Hepatic stellate cell (primary cell): ENCODE measurements at places on chromosomes 11 and 22.

DNA sequence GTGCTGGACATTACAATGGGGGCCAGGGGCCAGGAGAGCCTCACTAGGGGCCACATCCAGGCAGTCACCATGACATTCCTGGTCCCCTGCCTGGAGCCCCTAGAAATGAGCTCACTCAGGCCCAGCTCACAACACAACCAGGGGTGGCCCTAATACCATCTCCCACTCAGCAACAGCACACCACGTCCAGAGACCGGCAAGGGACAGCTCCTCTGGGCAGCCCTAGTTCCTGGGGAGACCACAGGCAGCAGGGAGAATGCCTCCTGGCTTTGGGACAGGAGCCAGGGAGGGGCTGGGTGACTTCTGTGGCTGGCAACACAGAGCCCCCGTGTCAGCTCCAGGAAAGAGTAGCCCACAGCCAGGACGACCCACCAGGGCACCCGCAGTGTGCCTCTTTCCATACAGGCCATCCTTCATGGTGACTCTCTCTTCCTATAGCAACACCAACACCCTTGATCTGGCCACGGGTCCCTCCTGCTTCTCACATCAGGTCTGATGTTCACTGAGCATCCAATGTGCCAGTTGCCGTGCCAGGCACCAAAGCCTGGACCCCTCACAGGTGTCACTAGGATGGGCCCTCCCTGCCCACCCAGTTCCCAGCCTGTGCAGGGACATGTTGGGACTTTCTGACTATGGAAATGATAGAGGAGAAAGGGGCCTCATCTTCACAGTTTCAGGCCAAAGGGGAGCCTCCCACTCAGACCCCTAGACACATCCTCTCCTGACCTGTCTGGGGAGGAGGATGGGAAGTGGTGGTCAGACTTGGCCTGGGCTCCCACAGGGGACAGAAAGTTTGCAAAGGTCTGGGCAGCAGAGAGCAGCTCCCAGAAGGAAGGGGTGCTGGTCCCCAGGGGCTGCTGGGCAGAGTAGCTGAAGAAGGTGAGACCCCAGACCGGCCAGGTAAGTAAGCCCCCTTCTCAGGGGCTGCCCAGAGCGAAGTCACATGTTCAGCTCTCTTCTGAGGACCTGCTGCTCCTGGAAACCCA, 43.2 kb downstream of the IGLL5 start:
- DNase-seq, result no peak

GRCh38 chr11:124759266-124760204, 2.6 kb downstream of the ESAM start:
- no peak for DNase-seq

DNA sequence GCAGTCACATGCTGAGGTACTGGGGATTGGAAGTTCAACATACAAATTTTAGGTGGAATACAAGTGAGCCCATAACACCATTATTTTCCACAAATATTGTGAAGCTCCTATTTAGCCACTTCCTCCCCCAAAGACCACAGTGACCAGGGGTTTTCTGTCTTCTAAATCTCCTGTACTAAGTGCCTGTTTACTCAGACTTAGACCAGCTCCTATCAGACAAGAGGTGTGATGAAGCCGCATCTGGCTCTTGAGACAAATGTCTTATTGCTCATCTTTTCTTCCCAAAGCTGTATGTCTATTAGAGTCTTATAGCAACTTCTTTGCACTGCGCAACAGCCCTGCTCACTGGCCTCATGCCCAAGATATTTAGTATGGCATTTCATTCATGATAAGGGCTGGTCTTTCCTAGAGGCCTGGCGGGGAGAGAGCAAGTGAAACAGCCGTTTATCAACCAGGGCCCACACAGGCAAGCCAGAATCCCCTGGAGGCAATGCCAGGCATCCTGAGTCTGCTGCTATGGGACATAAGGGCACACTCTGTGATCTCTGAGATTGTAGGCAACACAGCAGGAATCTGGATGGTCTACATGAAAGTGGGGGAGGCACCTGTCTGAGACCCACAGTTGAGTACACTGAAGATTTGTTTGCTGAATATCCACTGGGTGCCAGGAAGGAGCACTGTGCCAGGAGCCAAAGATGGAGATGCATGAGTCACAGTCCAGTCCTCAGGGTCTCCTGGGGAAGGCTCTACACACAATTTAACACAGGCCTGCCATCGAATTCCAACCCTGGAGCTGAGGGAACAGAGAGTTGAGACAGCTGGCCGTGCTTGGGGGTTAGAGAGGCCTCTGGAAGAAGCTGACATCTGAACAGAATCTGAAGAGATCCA, 78.5 kb upstream of the NCAM1 start:
- no peak for DNase-seq

- no peak for DNase-seq
Observed at GRCh38 chr11:73017024-73017751, 124.9 kb downstream of the FCHSD2 start.

DNA sequence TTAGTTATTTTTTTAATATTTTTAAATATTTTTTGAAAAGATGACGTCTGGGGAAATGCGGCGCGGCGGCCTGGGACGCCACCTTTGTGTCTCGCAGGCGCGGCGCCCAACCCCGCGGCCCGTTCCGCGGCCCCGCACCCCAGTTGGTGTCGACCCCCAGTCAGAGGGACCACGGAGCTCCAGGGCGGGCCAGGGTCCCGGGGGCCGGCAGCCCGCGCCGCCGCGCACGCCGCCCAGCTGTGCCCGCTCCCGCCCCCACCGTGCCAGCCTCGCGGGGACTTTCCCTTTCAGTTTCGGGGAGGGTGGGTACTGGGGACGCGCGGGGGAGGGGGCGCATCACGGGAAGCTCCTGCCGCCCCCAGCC, 1.6 kb downstream of the CCND1 start:
- DNase-seq, result no peak

DNA sequence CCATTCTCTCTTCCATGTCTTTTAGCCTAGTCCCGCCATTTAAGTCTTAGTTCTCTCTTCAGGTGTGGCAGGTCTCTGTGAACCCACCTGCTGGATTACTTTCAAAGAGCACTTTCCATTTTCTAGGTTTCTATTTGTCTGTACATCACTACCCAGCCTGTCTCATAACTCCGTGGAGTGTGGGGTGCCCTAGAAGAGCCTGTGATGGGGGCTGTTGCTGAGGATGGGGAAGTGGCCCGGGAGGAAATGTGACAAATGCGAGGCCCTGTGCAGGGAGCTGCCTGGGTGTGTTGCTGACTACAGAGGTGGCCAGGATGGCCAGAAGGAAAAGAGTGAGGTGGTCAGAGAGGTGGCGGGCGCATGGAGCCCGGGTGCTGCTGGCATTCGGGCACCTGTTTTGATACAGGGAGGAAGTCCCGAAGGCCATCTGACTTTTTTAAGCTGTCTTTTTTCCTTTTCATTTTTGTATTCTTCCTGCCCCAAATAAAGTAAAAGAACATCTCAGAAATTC, 10.7 kb downstream of the DGCR8 start:
- no peak for DNase-seq

DNA sequence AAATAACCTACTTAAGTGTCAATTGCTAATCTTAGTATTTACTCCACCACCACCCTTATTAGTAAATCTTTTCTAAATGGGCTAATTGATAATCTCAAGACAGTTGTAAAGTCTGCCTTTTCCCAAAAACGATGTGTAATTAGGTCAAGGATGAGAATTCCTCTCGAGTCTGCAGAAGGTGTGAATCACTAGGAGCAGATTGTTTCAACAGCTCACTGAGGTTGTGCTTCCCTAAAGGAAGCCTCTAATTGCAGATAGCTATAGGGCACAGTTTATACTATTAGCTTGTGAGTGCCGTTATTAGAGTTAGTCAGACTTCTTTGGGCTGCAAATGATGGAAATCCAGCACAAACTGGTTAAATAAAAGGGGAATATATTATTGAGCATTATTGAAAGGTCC, 84.9 kb downstream of the C11orf91 start:
- DNase-seq, result no peak

DNA sequence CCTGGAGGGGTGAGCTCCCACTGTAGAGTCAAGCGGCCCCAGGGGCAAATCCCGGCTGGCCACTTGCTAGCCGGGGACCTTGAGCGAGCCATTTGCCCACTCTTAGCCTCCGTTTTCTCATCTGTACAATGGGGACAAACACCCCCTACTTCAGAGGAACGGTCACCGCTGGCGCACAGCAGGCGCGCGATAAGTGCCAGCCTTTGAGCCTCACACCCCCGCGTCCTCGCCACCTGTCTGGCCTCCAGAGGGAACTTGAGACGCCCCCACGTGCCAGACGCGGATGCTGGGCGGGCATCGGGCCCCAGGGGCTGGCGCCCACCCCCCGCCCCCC, 72.6 kb upstream of the TCF20 start:
- DNase-seq, result no peak

- DNase-seq, result no peak
Observed at GRCh38 chr11:88250566-88251242, 75.5 kb upstream of the RAB38 start.

DNA sequence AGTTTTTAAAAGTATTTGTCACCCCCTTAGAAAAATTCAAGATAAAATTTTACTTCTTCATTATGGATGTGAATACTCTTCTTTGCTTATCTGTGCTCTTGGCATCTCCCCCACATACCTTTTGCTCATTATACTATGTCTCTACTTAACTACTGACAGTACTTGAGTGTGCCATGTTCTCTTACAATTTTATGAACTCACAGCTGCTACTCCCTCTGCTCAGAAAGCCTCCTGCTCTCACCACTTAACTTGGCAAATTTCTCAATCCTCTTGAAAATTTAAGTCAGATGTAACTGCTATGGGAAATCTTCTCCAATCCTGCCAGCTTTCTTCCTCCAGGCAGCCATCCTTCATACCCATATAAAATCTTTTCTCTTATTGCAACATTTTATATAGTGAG, 163.4 kb downstream of the CNTN5 start:
- DNase-seq, result no peak

DNA sequence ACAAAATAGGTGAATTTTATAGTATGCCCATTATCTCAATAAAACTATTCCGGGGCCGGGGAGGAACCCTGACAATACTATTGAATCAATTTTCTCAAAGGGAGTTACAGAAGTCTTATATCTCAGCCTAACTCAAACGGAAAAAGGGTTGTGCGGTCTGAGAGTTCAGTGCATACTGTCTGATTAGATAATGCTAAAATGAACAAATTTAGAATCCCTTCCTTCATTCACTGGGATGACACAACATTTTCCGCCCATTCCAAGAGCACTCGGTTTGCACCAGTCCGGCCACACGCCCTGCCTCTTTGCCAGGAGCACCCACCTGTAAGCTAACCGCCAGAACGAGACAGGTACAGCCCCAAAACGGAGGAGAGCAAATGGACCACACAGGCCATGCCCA, 50.0 kb upstream of the NFRKB start:
- DNase-seq, result no peak

DNA sequence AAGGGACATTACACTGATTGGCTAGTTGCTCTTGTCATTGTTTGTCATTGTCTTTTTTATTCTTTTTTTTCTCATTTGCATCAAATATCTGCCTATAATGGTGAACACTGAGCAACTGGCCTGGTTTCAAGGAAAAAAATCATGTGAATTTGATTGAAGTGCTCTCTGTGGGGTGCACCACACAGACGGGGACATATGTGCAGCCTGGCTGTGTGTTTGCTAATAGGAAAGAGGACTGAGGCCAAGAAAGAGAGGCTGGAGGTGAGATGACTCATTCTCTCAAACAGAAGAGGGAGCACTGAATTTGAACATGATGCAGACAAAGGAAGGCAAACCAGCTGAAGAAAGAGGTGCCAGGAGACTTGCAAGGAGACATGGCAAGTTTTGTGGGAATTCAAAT, 684.9 kb upstream of the CCDC90B start:
- DNase-seq, result no peak

DNA sequence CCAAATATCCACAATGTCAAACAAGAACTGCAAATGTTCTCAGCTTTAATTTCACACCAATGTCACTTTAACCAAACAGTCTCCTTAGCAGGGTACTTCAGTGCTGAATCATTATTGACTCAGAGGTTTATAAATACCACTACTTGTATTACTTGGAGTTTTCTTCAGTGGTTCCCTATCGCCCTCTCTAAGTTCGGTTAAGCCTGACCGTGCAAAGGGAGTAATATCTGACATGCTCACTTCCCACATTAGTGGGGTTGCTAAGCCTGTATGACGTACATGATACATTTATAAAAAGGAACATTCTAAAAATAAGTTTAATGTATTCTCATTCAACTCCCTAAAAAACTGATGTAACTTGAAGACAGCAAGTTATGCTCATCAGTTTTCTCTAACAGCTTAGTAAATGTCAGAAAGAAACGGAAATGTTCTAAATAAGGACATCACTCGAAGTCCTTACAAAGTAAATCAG, 93.1 kb upstream of the ZC3H12C start:
- peak; percentile 63 for DNase-seq

- no peak for DNase-seq
Observed at GRCh38 chr11:70578371-70578770, 180.0 kb downstream of the CTTN start.

DNA sequence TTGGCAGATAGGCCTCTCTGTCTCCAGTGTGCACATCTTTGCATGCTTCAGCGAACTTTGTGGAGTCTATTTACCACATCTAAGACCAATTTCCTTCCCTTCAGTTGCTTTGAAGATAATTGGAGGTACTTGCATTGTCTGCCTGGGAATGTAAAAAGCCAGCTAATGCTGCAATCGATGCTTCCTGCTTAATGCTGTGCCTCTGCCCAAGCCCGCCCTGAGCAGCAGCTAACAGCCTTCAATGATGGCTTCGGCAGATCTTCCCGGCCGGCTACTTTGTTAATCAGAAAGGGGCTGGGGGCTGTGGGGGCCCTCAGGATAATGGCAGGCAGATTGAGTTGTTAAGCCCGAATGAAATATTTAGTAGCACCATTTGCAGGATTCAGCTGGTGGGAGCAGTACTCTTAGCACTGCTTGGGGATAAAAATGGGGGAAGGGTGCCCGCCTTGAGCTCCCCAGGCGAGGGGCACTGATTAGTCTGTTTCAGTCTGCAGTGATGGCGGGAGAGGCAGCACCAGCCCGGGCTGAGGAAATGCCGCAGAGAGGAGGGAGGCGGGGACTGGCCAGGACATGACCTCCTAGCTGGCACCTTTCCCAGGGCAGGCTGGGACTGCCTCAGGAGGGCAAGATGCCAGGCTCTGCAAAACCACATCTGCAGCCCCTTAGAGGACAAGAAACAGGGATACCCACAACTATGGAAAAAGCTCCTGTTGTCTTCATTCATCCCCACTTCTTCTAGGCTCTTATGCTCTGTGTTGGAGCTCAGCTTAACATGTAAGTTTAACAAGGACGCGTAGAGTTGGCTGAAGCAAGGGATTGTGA, 460.0 kb downstream of the BUD13 start:
- no peak for DNase-seq

- no peak for DNase-seq
Observed at GRCh38 chr11:112784323-112785073, 176.7 kb upstream of the NCAM1 start.

- DNase-seq, result no peak
Observed at GRCh38 chr22:20175597-20175900, 24.7 kb upstream of the CCDC188 start.

GRCh38 chr11:131033151-131033651, 116.9 kb upstream of the SNX19 start:
- DNase-seq, result peak; percentile 87

GRCh38 chr11:104219096-104219495, 55.1 kb upstream of the PDGFD start:
- no peak for DNase-seq

GRCh38 chr22:29539105-29539504, 14.5 kb downstream of the THOC5 start:
- no peak for DNase-seq
